ENCODE measurements at places on chromosomes 7 and 10.

GRCh38 chr7:84701524-84702306 lies 485.1 kb downstream of the SEMA3D start:
- no peak for DNase-seq

DNA sequence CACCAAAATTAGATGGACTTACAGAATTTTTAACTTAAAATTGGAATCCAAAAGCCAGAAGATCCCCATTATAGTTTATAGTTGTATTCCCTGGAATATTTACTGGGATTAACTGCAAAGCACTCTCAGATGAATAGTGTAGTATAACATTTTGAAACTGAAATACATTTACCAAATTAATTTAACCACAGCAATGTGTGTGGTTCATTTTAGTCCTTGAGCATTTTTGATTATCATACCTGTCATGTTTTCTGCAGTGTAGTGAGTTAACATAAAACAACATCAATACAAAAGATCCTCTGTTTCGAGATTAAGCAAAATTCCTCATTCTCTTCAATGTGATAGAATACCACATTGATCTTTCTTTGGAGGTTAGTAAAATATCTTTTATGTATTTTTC lies 3.7 kb downstream of the VIM start:
- DNase-seq = no peak

- DNase-seq = no peak
These were observed 170.8 kb upstream of the CDCA7L start for GRCh38 chr7:22116451-22117030.

DNA sequence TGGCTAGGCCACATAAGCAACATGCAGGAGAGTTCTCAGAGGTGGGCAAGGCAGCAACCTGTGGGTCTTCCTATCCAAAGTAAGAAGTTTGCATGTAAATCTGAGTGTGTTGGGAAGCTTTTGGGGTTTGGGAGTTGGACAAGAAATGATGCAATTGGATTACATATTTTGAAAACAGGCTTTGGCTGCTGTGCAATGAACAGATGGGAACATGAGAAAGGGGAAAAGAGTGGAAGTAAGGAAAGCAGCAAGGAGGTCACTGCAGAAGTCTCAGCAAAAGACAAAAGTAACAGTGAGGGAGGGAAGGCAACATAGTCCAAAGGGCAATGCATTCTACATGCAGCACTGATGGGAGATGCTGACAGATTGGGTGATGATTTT lies 61.1 kb upstream of the C10orf90 start:
- no peak for DNase-seq

- DNase-seq = no peak
These were observed 199.4 kb upstream of the NPVF start for GRCh38 chr7:25427721-25428120.

DNA sequence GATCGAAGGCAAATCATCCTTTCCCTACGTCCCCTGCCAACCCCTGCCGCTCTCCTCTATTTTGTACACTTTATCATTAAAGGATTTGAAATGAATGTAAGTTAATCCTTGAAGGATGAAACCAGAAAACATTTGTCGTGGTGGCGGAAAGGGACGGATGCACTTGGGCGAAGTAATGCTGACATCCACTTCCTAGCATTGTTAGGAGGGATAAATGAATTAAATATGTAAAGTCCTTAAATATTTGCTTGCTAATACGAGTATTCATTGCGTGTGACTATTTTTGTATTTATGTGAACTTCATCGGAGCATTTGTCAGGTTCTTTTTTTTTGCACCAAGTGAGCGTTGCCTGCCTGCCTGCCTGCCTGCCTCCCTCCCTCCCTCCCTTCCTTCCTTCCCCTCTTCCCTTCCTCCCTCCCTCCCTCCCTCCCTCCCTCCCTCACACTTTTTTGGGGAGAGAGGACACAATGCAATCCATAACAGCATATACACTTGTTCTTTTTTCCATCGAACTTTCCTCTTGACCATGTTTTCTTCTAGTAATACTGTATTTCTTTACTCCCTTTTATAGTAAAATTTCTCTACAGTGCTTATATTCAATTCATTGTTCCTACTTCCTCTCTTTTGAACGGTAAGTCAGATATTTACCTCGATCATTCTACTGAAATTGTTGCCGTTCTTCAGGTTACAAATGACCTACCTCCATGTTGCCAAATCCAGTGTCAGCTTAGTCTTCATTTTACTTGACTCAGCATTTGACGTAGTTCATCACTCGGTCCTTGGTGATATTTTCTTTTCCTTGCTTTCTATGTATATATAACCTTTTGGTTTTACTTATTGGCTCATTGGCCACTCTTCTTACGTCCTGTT lies 831 bp downstream of the CCDC7 start:
- DNase-seq = no peak

DNA sequence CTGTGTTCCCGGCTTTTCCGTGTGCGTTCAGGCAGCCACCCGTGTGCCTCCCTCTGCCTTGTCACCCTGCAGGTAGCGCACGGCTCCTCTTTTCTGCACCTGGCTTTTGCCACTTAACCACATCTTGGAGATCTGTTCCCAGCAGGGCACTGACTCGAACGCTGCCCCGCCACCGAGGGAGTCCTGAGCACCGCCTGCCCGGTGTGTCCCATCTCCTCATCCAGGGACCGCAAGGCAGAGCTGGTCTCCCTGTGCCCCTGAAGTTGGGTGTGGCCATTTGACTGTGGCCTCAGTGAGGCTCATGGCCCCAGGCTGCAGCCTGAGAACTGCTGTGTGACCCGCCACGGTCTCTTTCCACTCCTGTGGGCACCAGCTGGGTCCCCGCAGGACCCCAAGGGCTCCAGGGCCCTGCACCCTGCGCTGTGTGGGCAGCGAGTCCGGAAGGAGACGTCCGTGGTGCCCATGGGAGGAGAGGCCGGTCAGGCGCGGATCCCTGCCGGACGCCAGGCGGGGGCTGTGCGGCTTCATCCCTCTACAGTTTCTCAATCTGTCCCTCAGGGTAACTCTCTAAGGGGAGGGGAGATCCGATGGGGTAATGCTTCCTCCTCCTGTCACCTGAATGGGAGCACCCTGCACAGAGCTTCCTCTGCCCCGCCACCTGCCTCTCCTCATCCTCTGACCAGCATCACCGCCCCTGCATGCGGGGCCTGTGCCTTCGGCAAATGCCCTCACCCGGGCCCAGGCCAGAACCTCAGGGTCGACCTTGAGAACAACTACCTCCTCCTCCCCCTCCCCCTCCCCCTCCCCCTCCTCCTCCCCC lies 1.8 kb upstream of the INTS1 start:
- DNase-seq = no peak

DNA sequence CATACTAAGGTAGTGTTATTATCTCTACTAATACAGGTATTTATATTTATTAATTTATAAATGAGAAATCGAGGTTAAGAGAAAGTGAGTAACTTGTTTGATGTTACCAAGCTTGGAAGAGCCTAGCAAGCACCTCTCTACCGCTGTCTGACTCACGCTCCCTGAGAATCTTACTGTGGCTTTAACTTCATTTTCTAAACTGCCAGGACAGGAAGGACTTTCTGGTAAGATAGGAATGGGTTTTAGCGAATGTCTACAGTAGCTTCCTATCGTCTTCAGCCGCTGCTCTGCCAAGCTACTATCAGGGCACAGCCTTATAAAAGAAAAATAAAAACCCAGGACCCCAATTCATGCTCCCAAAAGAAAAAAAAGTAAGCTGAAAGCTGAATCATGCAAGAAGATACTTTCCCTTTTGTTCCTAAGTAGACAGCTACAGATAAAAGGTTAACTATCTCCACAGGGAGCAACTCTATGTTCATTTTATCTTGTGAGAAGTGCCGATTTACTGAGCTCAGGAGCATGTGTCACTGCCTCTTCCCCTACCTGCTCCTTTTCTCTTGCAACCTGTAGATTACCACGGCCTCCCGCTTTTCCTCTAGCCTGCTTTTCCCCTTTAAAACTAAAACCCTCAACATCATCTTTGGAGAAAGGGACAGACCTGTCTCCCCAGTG lies 60.2 kb downstream of the THNSL1 start:
- no peak for DNase-seq

DNA sequence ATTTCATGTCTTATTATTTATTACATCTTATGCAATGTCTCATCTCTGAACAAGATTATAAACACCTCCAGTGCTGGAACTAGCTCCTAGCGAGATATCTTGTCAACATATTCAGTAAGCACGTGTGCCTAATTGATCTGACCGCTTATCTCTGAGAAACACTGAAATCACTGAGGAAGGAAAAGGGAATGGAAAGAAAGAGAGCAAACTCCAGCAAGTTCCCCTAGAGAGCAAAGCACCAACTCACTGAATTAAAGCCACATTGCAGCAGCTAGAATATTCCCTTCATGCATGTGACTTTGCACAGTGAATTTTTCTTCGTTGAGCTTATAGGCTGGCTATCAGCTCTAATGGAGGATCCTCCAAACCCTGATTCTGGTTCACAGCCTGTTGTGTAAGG lies 177.1 kb upstream of the FRMD4A start:
- no peak for DNase-seq

GRCh38 chr7:38040831-38041230 lies 120.4 kb downstream of the EPDR1 start:
- no peak for DNase-seq

DNA sequence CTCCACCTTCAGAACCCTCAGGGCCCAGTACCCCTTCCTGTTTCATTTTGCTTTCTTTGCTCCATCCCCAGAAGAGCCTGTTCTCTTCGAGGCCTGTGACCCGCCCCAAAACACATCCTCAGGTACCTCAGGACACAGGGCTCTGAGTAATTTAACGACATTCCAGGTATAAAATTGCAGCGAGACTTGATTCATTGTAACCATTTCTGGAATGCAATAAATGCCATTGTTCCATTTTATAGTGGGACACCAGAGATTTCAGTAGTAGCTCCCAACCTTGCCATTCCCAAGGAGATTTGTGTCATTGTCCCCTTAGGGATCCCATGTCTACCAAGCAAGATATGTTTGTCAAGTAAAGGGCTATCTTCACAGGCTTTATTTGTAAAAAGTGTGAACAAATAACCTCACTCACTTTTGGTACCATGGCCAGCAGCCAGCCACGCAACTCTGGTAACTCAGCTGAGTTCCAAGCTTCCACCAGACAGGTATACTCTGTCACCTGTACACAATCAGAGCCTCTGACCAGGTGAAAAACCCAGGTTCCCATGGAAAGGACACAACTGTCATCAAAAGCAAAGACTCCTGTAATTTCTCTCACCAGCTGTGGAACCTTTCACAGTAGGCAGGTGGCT lies 441.3 kb downstream of the PLXNA4 start:
- DNase-seq = no peak
